ENCODE measurements at places on chromosomes 12 and 14.

GRCh38 chr12:131606218-131606901, 104.5 kb upstream of the SFSWAP start:
- peak; percentile 14 for DNase-seq

GRCh38 chr12:18361433-18361832, 100.1 kb downstream of the PIK3C2G start:
- no peak for DNase-seq

GRCh38 chr12:89470741-89471509, 53.7 kb downstream of the GALNT4 start:
- DNase-seq: peak; percentile 73

DNA sequence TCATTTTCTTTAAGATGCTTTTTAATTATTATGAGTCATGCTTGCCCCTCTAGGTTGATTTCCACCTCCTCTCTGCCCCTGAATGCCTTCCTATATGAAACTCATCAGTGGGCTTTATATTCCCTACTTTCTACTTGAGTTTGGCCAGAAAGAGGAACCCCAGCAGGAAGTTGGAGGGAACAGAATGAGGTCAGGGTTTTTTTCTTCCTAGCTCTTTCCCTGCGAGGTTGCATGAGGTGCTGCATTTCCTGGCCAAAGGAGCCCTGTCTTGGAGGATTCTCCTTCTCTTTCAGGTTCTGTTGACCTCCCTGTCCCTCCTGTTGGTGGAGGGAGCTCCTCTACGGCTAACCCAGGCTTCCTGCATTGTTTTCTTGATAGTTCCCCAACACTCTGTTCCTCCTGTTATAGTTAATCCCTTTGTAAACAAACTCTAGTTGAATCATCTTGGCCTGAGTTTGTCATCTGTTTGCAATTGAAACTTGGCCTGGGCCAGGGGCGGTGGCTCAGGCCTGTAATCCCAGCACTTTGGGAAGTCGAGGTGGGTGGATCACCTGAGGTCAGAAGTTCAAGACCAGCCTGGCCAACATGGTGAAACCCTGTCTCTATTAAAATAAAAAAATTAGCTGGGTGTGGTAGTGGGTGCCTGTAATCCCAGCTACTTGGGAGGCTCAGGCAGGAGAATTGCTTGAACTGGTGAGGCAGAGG, 15.3 kb upstream of the SPIC start:
- no peak for DNase-seq

DNA sequence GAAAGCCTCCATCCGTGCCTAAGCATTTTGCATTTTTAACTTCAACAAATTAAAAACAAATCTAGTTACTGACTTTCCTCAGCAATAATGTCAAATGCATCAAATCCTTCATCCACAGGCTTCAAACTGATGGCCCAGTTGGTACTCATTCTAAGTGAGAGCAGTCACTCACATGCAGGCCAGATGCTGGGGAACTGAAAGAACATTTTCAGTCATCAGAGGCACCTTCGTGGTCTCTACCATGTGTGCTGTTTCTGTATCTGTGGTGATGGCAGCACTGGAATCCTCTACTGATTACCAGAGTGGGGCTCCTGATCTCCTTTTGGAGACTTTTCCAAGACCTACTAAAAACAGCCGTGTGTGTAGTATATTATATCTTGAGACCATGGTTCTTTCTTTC, 145.2 kb downstream of the PRIMA1 start:
- no peak for DNase-seq

Data from CD4-positive, alpha-beta T cell treated with Interleukin-17A for 1 hour (primary cell).